ENCODE measurements at places on chromosomes 11 and 22.

GRCh38 chr11:126127284-126127845, 64.7 kb upstream of the CDON start:
- no peak for DNase-seq

GRCh38 chr11:1918436-1919315, 827 bp upstream of the TNNT3 start:
- no peak for DNase-seq

DNA sequence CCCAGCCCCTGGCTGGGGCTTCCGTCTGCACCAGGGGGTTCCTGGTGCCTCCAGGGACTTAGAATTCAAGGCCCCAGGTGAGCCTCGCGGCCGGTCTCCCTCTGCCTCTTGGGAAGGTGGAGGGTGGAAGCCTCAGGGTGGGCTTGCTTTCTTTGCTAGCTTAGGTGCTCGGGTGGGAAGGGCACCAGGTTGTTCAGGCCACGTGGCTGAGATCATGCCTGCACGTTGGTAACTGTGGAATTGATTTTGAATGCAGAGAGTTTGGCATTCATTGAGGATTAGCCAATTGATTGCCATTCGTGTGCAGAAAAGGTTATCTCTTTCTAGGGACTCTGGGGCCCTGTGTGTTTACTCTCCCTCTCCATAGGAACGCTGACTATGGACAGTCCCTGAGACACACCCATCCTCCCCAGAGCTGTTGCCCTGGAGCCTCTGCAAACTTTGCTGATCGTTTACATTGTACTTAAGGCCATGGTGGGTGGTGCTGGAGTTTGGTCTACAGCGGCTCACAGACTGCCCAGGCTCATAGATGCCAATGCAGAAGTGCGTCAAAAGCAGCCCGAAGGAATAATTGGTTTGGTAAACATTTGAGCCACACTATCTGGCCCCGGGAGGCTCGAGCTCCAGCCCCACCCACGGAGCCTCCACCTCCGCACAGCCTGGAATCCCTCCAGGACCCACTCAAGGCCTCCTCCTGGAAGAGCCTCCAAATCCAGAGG, 1457.7 kb downstream of the BRD1 start:
- DNase-seq = peak; percentile 16

- DNase-seq = no peak
Observed at GRCh38 chr22:39487826-39488520, 14.1 kb upstream of the MIEF1 start.

DNA sequence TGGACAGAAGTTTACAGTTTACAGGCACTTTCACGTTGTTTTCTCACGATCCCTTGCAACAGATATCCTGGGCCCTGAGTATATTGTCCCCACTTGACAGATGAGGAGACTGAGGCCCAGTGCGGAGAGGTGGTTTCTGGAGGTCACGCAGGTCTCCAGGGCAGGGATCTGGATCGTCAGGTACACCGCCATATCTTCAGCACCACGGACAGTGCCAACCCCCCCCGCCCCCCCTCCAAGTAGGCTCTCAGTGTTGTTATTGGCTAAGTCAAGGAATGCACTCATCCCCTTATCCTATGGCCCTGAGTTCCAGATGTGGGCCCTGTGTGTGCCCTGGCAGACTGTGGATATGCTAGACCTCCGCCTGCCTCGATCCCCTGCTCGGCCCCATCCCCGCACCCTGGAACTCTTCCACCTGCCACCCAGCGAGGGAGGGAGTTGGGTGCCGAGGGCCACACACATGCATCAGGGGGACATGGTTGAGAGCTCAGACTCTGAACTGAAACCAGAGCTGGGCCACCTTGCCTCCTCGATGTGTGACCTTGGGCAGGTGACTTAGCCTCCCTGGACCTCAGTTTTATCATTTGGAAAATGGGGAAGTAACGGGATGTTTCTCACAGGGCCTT, 37.5 kb downstream of the MPPED1 start:
- no peak for DNase-seq

DNA sequence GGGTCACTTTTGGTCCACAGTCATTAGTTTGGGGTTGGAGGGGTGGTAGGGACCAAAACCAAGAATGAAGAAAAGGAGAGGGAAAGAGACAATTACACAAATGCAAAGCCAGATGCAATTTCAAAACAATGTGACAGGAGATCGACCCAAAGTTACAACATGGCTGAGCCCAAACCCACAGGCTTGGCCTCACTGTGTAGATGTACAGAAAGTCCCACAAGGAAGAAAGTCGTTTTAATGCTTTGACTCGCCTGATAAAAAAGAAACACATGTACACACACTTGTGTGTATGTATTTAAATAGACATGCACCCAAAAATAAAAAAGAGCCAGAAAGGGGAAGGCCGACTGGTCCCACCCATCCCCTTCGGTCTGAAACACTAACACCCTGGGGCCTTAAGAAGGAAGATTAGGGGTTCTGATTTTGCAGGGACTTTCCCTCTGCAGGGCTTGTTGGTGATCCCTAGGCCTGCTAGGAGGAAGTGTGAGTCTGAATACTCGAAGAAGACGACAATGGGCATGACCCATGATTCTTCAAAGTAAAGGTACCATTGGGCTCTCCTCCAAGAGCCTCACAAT, 104.1 kb downstream of the ETS1 start:
- no peak for DNase-seq

DNA sequence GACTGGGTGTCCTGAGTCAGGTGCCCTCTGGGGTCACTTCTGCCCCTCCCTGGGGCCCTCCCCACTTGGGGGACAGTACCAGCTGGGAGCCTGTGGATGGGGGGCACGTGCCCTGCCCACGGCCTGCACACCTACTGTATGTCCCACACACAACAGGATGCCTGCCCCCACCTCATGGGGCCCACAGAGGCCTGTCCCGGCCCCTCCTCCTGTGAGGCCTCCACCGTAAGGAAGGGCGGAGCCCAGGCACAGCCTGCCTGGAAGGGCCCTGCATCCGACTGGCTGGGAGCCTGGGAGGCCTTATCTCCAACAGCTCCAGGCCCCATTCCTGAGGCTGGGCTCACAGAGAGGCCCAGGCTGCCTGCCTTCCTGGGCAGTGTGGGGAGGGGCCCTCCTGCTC, 47.8 kb downstream of the BRSK2 start:
- no peak for DNase-seq

GRCh38 chr11:1167751-1168231, 10.0 kb downstream of the MUC5AC start:
- DNase-seq = no peak

DNA sequence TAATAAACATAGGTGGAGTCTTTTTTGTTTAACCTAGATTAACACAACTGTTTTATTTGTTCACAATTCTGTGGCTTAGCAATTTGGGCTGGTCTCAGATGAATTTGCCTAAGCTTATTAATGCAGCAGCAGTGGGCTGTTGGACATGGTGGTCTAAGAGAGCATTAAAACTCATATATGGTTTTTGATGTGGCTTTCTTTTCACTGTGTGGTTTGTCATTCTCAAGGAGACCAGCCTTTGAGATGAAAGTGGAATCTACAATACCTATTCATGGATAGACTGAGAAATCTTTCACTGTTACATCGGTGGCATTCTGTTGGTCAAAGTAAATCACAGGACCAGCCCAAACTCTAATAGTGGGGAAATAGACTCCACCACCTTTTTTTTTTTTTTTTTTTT, 39.6 kb downstream of the CUL5 start:
- no peak for DNase-seq

Data from DMS153 (cell line).